Activated CD8-positive, alpha-beta memory T cell treated with anti-CD3 and anti-CD28 coated beads, Interleukin-2, amount 10 ng/mL, durations not matched to agents 7 days and 5 days (primary cell): ENCODE measurements at places on chromosomes 1 and 21. TPM values are rescaled to one million over a fixed set of nuclear protein-coding genes. Genes with fewer than 3 reads are reported as not detected.

CDC20 gene
- 188 TPM for total RNA-seq

RNU1-3 gene
- total RNA-seq = 922 TPM

- no peak for DNase-seq
Observed at GRCh38 chr1:119358636-119359035, 9.9 kb upstream of the HAO2 start.

- DNase-seq = peak; percentile 81
Observed at GRCh38 chr1:147494998-147495580, 46.2 kb upstream of the BCL9 start.
